ENCODE measurements at places on chromosomes 6 and 20. TPM values are rescaled to one million over a fixed set of nuclear protein-coding genes. Genes with fewer than 3 reads are reported as not detected.
A peak's percentile ranks its signal among the peaks of the same experiment; 100 is the strongest.

DNA sequence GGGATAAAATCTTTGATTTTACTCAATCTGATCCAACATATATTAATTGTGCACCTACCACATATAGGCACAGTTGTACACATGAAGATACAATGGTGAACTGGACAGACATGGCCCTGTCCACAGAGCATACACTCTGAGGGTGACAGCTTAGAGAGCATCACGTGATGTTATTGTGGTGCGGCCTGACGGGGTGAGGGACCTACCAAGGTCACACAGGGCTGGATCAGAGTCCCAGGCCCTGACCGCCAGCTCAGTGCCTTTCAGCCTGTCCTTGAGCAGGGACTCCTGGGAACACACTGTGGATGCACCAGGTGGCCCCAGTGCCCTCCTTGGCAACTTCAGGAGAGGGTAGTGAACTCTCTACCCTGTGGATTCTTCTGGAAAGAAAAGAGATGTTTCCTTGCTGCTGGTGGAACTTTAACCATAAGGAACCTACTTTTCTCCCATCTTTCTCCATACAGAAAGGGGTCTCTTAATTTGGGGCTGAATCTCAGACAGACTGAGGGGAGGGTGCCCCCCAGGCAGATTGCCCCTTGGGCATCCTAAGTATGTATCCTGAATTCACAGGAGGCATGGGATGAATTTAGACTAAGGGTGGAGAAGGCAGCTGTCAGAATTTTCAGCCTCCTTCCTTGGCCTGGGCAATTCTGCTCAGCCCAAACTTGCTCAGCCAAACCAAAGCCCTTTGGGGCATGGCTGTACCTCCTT is 26.5 kb downstream of the PCK1 start:
- DNase-seq: no peak
- no peak overlapping the region for H3K4me3 ChIP-seq
- no peaks in the 10 kb centered on the region for H3K36me3 ChIP-seq
- no peak overlapping the region for H3K27ac ChIP-seq

- no peak overlapping the region for H3K27ac ChIP-seq
- peaks cover 43% of the 10 kb centered on the region for H3K4me1 ChIP-seq
- no peaks in the 10 kb centered on the region for H3K27me3 ChIP-seq
- no peak for DNase-seq
- H3K36me3 ChIP-seq: no peaks in the 10 kb centered on the region
- H3K4me3 ChIP-seq: no peak overlapping the region
Measured at GRCh38 chr20:43959079-43959919, 44.6 kb downstream of the TOX2 start.

DNA sequence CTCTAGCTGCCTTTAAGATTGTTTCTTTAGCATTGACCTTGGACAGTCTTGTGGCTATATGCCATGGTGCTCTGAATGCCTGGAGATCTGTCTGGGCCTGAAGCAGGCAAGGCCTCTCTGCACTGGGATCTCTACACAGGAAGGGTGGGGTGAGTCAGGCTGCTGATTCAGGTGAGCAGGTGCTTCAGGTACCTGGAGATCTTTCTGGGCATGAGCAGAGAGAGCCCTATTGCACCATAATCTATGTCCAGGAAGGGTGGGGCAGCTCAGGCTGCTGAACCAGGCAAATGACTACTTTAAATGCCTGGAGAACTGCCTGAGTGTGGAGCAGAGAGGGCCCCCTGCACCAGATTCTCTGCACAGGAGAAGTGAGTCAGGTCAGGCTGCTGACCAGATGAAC is 94.5 kb downstream of the TPBG start:
- H3K4me1 ChIP-seq: peaks cover 21% of the 10 kb centered on the region
- H3K36me3 ChIP-seq: no peaks in the 10 kb centered on the region
- DNase-seq: peak; percentile 98

DNA sequence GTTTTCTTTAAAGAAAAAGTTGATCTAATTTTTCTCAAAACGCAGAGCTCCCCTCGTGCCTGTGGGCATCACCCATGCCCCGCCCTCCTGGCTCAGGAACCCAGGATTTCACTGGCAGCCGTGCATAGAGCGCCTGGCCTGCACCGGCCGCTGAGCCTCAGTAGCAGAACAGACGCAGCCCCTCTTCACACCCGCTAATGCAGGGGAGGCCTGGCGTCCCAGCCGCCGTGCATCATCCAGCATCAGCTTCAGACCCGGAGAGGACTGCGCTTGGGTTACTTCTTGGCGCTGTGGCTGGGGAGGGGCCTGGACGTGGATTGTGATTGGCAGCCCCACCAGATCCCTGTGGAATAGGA is 18.1 kb downstream of the RBM38 start:
- peaks cover 7% of the 10 kb centered on the region for H3K36me3 ChIP-seq
- no peaks in the 10 kb centered on the region for H3K4me1 ChIP-seq
- no peak for DNase-seq
- H3K27me3 ChIP-seq: peaks cover 19% of the 10 kb centered on the region
- no peak overlapping the region for H3K4me3 ChIP-seq

- no peaks in the 10 kb centered on the region for H3K36me3 ChIP-seq
- peaks cover 3% of the 10 kb centered on the region for H3K27me3 ChIP-seq
- H3K4me1 ChIP-seq: no peaks in the 10 kb centered on the region
- H3K27ac ChIP-seq: no peak overlapping the region
Measured at GRCh38 chr6:125773387-125774341, 17.1 kb upstream of the NCOA7 start.

GRCh38 chr6:87484491-87484890 is 11.7 kb downstream of the SLC35A1 start:
- peak; percentile 49 for DNase-seq
- H3K4me3 ChIP-seq: no peak overlapping the region
- no peaks in the 10 kb centered on the region for H3K27me3 ChIP-seq
- peak overlapping the region; percentile 21 for H3K27ac ChIP-seq

- H3K27ac ChIP-seq: no peak overlapping the region
- no peaks in the 10 kb centered on the region for H3K36me3 ChIP-seq
- H3K4me1 ChIP-seq: no peaks in the 10 kb centered on the region
- DNase-seq: no peak
Measured at GRCh38 chr20:45576995-45577394, 2.1 kb downstream of the WFDC8 start.

Gene SPATA25
- polyA plus RNA-seq: not detected

Gene COL10A1
- not detected for polyA plus RNA-seq

Gene DEFB132
- not detected for polyA plus RNA-seq

Gene OOEP
- polyA plus RNA-seq: not detected

Gene CBLN4
- not detected for polyA plus RNA-seq

Data from keratinocyte (primary cell).